Stimulated activated naive B cell treated with anti-CD40 and anti-IgM and Interleukin-4, amounts not matched to agents 10 μg/mL and 1 μg/mL and 100 μg/mL, for 72 hours (primary cell): ENCODE measurements at places on chromosomes 7 and 10.

DNA sequence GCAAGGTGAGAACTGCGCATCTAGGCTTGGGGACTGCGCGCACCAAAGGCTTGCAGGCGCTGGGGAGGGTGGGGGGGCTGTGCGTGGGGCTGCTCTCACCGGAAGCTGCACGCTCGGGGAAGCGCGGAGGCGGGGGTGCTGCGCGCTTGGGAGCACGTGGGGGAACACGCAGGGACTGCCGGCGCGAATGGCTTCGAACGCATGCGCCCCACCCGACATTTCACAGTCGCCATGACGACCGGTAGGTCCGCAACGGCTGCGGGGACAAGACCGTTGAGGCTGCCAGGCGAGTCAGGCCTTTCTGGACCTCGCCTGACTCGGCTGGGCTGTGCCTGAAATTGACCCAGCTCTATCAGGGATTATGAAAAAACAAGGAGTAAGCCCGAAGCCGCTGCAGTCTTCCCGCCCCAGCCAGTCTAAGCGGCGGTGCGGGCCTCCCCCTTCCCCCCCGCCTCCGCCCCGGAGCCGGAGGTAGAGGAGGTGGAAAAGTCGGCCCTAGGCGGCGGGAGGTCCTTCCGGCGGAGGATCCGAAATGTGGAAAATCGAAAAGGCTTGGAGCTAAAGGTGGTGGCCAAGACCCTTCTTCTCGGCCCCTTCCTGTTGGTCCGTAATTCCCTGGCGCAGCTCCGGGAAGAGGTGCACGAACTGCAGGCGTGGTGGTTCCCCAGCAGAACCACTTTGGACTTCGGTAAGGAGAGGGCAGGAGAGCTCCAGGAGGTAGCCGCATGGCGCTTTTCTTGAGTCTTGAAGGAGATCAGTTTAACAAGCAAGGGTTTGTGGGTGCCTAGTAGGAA is 34.9 kb upstream of the STEAP1 start:
- DNase-seq, result peak; percentile 9

GRCh38 chr7:29167721-29168120 is 21.4 kb upstream of the CPVL start:
- DNase-seq, result no peak

DNA sequence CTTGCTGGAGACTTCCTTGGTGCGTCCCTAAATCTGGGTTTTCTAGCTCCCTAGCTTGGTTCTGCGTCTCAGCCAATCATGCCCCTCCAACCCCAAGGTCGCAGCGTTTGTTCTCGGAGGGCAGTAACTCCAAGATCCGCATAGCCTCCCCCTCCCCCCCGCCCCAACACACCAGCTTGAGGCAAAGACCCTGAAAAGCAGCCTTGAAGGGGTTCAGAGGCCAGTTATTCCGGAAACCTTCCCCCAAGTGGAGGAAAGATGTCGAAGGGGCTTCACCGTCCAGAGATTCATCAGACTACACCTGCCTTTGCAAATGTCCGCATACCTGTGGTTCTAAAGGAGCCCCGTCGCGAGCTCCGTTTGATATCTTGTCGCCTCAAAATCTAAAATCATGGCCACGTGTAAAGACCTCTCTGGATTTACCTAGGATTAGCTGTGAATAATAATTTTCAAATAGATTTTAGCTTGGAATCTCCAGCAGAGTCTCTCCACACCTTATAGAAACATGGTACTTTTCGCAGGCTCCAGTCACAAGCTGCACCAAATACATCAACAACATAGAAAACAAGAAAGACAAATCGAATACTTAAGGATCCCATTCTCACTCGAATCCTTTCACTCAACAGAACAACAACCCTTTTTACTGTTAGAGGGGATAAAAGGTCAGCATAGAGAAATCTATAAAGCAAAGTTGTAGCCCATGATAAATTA is 7.9 kb downstream of the DLX6 start:
- no peak for DNase-seq

DNA sequence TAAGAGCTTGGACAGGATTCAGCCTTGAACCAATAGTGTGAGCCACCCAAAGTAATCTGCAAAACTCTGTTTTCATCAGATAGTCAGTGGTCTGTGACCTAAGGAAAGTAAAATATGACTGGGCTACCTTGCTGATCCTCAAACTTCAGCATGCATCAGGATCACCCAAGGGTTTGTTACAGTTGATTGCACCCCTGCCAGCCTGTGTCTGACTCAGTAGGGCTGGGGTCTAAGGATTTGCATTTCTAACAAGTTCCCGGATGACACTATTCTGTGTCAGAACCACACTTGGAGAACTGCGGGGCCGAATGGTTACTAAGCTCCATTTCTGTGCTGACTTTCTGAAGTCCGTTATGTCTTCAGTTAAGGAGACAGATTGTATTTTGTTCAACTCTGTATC is 40.6 kb upstream of the TSPAN13 start:
- DNase-seq, result no peak

GRCh38 chr10:127347202-127347959 is 151.0 kb upstream of the INSYN2A start:
- no peak for DNase-seq

DNA sequence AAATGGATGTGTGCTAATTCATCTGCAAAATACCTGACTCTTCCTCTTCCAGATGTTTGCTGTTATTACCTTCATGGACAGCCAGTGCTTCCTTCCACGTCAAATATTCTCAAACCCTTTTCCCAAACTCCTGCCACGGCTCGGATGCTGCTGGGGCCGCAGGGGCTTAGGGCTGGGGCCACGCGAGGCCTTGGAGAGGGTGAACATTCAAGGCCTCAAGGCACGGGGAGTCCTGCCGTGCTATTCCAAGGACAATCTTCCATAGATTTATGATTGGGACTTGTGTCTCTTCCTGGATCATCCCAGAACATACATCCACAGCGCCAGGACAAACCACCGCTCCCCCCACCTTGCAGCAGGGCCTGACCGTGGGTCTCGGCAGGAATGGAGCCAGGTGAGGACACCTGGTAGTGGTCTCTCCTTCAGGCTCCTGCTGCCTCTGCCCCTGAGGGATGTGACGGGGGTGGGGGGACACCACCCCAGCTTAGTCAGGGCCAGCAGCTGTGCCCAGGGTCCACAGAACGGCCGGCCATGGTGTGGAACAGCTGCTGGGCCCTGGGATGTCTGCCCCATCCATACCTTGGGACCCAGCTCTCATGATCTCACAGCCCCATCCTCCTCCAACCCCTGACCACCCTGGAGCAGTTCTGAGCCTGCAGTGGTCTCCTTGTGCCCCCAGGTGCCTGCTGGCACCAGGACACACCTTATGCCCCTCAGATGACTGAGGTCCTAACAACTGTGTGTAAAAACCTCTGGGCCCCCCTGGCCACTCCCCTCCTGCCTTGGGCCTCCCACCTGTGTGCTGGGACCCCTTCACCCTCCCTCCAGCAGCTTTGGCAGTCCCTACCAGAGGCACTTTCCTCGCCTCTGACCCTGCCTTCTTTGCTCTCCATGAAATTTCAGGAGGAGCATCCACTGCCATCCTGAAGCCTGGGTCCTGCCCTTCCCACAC is 16.7 kb downstream of the VIPR2 start:
- no peak for DNase-seq

DNA sequence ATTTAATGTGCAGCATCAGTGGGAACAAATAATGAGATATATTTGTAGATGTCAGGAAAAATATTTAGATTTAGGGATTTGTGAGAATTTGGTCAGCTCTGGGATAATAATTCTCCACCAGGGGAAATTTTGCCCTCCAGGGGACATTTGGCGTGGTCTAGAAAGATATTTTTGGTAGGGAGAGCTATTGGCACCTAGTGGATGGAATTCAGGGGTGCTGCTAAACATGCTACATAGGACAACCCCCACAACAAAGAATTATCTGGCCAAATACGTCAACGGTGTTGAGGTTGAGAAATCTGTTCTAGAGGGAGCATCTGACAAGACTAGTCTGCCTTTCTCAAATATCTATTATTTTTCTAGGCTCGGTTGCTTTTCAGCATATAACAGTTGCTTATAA is 2.1 kb downstream of the ADK start:
- no peak for DNase-seq

GRCh38 chr7:95766657-95767056 is 5.7 kb upstream of the DYNC1I1 start:
- no peak for DNase-seq

GRCh38 chr10:74575912-74576311 is 250.5 kb upstream of the KAT6B start:
- DNase-seq, result no peak

DNA sequence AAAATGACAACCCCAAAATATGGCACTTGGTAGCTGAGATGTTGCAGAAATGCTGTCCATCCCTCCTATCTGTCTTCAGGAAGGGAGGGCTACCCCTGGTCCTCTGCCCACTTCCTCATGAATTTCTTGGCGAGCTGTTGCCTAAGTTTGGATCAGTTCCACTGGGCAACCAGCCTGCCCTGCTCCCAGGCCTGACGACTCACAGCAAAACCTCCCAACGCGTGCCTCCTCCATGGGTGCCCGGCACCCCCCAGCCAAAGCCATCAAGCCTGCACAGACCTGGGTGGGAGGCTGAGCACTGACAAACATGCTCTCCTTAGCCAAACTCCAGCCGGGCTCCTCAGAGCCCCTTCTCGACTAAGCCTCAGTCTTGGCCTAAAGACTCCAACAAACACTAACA is 8.9 kb downstream of the VSTM4 start:
- no peak for DNase-seq

- no peak for DNase-seq
These were observed 18.7 kb downstream of the FRMD4A start for GRCh38 chr10:14312014-14312413.

GRCh38 chr7:26413007-26413691 is 121.5 kb downstream of the SNX10 start:
- no peak for DNase-seq

DNA sequence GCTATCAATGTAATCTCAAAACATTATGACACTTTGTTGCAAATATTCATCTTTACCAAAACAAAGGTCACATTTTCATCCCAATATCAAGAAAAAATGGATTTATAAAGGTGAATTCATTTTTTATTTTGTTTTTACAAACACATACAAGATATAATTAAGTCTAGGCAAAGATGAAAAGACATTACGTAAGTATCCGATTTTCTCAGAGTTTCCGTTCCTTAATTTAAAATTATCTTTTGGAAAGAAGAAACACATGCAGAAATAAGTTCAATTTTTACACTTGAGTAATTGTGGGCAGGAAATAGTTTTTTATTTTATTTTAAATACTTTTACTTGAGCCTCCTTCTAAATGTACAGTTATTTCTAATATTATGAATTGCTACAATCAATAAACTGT is 24.6 kb downstream of the RTKN2 start:
- no peak for DNase-seq

DNA sequence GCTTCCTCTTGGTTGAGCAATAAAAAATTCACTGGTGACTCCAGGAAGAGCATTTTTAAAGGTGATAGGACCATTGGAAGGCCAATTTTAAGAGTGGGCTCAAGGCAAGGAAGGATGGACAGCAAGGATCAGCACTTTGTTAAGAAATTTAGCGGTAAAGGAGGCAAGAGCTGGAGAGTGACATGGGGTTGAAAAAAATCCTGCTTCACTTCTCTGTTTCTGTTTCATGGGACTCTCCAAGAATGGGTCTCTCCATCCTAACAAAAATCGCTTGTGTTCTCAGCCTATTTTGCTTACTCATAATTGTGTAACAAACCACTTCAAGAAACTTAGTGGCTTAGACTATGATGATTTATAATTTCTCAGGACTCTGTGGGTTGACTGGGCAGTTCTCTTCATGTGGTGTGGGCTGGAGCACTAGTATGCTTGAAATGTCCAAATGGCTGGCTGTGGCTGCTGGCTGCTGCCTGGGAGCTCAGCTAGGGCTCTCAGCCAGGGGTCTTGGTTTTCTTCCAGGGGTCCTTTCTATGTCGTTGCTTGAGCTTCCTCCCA is 59.8 kb upstream of the ZNRF2 start:
- DNase-seq, result no peak

- no peak for DNase-seq
These were observed 22.6 kb upstream of the INPP5A start for GRCh38 chr10:132514821-132515520.

- DNase-seq, result no peak
These were observed 118.4 kb downstream of the ABCA13 start for GRCh38 chr7:48289656-48290055.

- no peak for DNase-seq
These were observed 869.4 kb upstream of the PHF14 start for GRCh38 chr7:10104292-10104691.

DNA sequence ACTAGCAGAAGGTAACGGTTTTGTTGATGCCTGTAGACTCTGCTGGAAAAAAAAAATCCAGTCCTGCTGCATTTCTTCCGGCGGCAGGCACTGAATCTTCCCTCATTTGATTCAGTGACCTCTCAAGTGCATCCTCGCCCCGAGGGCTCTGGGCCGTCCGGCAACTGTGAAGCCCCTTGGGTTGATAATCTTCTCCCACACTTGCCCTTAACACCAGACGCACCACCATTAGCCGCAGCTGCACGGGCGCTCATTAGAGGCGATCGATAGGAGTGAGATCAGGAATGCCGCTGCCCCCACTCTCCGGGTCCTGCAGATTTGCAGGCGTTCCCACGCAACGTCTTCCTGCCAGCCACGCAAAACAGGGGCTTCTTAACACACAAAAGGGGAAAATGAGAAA is 200.0 kb upstream of the MKI67 start:
- DNase-seq, result no peak

DNA sequence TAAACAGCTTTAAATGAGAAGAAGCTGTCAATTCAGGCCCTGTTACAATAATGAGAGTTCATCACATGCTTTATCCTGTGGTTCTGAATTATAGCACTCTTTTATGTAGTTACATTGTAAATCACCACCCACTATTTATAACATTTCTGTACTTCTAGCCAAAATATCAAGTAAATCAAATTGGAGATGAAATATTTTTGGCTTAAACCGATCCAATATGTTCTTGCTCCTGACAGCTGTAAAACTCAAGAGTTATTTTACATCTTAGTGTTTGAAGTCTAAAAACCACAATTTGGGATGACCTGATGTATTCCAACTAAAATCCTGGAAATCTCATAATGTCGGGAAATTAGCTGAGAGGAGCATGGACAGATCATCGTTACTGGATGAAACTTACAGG is 371.2 kb upstream of the LRRN3 start:
- DNase-seq, result no peak

GRCh38 chr10:117663750-117664149 is 121.2 kb downstream of the EMX2 start:
- DNase-seq, result no peak

DNA sequence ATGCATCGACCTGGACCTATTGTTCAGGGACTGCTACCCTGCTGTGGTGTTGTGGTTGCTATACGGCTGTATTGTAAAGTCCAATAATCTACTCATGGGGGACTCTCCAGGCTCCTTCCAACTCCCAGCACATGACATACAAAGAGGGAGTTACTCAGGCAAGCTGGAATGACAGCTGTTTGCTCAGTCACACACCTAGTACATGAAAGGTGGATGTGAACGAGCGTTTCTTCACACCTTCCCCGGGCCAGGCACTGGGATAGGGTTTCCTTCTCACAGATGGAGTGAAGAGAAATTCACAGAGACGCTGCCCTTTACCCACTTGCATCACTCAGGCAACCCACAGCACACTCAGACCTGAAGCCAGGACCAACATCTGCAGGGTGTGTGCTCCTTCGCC is 215.7 kb downstream of the TNS3 start:
- DNase-seq, result no peak

DNA sequence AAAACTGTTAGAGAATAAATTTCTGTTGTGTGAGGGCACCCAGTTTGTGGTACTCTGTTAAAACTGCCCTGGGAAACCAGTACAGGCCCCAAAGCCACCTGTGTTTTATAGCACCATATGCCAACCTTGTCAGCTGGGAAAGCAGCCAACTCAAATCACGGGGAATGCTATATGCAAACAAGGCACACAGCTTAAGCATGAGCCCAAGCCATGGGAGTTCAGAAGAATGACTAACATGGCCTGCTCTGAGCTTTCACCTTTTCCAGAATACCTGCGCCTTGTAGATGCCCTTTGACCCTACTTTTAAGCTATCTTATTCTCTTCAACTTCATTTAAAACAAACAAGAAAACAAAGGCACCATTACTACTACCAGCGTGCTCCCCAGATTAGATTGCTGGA is 5.5 kb upstream of the SLC25A13 start:
- DNase-seq, result no peak
